Activated T-cell treated with anti-CD3 and anti-CD28 coated beads for 4 hours (primary cell): ENCODE measurements at places on chromosomes 4 and X.

GRCh38 chr4:157988641-157989040 lies 184.2 kb downstream of the GASK1B start:
- DNase-seq: no peak

DNA sequence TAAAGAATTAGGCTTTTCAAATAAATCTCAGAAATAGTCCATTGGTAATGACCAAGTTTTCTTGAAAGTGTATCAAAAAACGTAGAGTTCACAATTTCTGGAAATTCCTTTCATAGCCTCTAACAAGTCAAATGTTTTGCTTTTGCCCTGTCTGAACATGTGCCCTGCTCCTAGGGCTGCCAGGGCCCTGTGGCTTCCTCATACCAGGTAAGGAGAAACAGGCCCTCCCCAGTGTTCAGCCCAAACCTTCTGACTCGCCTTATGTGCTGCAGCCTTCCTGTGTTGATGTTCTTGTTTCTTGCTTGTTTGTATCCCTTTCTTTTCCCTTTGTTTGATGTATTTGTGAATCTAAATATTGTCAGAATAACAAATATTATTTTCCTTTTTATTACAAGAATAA lies 146.1 kb upstream of the PACRGL start:
- DNase-seq: no peak

DNA sequence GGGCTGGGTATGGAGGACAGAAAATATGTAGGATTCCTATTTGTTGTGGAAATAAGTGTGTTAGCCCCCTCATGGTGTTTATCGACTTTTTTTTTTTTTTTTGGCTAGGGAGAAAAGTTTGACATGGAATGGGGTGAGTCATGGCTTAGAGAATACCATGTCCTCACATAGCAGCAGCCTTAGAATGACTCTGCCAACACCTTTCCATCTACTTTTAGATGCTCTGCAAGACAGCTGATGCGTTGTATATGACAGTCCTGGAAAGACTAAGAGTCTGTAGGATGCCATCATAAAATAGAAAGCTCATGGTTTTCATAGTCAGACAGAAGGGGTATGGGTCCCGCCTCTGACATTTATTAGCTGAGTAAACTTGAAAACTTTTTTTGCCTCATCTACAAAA lies 37.7 kb downstream of the MTTP start:
- no peak for DNase-seq

- no peak for DNase-seq
These were observed 27.8 kb upstream of the ACSL4 start for GRCh38 chrX:109760922-109761250.

GRCh38 chr4:86939729-86940575 lies 5.1 kb downstream of the AFF1 start:
- DNase-seq: no peak

- no peak for DNase-seq
These were observed 29.3 kb upstream of the PTPN13 start for GRCh38 chr4:86564795-86565194.

- DNase-seq: no peak
These were observed 197.8 kb downstream of the EDA start for GRCh38 chrX:69813677-69814076.

DNA sequence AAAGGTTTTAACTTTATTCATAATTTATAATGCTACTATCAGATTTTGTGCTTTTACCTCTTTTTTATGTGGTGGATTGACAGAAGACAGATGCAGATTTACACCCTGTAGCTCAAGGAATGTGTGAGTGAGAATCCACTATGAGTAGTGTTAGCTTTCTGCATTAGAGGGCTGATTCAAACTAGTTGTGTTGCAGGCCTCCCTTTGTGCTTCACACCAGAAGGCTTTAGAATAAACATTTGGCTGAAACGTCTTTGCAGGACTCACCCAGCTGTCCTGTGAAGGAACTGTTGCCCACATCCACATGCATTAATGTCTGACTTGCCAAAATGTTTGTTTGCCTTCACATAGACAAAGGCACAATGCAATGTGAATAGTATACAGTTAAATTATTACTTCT lies 127.0 kb downstream of the PCDH7 start:
- DNase-seq: no peak

- DNase-seq: no peak
These were observed 169.2 kb upstream of the RBPJ start for GRCh38 chr4:26151615-26152014.

GRCh38 chrX:70257423-70258288 lies 2.3 kb downstream of the P2RY4 start:
- DNase-seq: no peak

DNA sequence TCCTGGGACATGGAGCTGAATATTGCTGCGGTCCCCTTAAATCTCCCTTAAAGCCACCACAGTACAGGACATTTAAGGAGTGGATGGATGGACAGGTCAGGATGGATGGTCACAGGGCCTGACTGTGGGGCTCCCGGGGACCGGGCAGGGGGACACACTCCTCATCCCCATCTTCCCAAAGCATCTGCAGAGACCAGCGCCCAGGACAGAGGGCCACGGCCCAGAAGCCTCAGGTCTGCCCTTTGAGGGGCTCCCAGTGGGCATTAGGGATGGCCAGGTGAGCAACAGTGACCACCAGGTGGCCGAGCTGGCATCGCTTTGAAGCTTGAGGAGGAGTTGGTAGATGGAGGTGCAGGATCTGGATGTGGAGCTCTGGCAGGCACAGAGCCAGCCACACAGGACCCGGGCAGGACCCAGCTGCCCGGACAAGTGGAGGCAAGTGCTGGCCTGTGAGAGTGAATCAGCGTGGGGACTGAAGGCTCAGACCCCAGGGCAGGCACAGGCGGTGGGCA lies 51.4 kb downstream of the ABLIM2 start:
- no peak for DNase-seq

GRCh38 chr4:10015140-10015753 lies 6.0 kb downstream of the SLC2A9 start:
- no peak for DNase-seq

GRCh38 chr4:85228264-85228663 lies 246.7 kb upstream of the ARHGAP24 start:
- DNase-seq: no peak

- no peak for DNase-seq
These were observed 72.4 kb upstream of the NEIL3 start for GRCh38 chr4:177237291-177237690.
